GM12878 (cell line): ENCODE measurements at places on chromosomes 7 and 10.

DNA sequence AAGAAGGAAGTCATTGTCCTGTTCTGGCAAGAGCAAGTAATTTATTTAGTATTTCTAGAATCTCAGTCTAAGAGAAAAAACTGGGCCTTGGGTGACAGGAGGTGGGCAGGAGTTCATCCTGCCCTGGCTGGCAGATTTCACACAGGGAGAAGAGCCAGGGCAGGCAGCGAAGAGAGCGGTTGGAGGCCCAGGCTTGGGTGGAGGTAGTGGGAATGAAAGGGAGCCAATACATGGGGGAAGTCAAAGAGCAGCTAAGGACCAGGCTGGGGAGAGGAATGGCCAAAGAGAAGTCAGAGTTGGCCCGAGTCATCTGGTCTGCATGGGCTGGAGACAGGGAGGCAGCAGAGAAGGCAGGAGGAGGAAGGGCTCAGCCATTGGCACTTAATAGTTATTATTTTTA is 51.4 kb downstream of the HECW1 start:
- no peak overlapping the region for H3K27ac ChIP-seq
- peaks cover 7% of the 10 kb centered on the region for H3K4me1 ChIP-seq

DNA sequence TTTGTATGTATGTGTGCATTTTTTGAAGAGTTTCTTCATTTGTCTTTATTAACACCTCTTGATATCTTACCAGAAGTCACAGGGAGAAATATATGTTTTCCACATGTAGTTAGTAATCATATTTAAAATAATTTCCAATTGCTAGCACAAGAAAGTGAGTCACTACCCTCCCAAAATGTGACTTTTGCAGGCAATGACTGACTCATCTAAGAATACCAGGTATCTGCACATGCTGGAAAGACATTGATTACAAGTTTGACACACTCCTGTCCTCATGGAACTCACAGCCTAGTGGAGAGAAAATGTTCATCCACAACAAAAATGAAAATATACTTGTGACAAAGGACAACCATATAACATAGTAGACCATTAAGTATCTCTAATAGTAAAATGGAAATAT is 82.9 kb downstream of the SEMA3D start:
- H3K4me3 ChIP-seq, result no peak overlapping the region
- H3K36me3 ChIP-seq, result no peaks in the 10 kb centered on the region
- no peak overlapping the region for H3K27ac ChIP-seq
- H3K27me3 ChIP-seq, result no peaks in the 10 kb centered on the region

GRCh38 chr7:45689797-45690761 is 115.9 kb downstream of the ADCY1 start:
- peaks cover 4% of the 10 kb centered on the region; the same call in 1 of the 2 replicates for H3K27me3 ChIP-seq
- H3K36me3 ChIP-seq, result no peaks in the 10 kb centered on the region
- no peak overlapping the region for H3K4me3 ChIP-seq
- no peak for DNase-seq

DNA sequence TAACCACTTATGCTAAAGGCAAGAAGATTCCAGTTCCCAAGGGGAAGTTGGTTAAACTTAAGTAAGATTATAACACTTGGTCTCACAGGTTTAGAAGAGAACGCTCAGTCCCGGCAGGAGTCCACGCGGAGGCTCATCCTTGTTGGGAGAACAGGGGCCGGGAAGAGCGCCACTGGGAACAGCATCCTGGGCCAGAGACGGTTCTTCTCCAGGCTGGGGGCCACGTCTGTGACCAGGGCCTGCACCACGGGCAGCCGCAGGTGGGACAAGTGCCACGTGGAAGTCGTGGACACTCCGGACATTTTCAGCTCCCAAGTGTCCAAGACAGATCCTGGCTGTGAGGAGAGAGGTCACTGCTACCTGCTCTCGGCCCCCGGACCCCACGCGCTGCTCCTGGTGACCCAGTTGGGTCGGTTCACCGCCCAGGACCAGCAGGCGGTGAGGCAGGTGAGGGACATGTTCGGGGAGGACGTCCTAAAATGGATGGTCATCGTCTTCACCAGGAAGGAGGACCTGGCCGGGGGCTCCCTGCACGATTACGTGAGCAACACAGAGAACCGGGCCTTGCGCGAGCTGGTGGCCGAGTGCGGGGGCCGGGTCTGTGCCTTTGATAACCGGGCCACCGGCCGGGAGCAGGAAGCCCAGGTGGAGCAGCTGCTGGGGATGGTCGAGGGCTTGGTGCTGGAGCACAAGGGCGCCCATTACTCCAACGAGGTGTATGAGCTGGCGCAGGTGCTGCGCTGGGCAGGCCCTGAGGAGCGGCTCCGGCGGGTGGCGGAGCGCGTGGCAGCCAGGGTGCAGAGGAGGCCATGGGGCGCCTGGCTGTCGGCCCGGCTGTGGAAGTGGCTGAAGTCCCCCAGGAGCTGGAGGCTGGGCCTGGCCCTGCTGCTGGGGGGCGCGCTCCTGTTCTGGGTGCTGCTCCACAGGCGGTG is 3.8 kb downstream of the GIMAP1 start:
- H3K4me3 ChIP-seq, result no peak overlapping the region
- H3K4me1 ChIP-seq, result peaks cover 7% of the 10 kb centered on the region
- no peak for DNase-seq
- H3K36me3 ChIP-seq, result peaks cover 1% of the 10 kb centered on the region; the same call in 1 of the 2 replicates

- no peak overlapping the region for H3K27ac ChIP-seq
- no peak for DNase-seq
- H3K36me3 ChIP-seq, result no peaks in the 10 kb centered on the region
- no peaks in the 10 kb centered on the region for H3K4me1 ChIP-seq
Observed at GRCh38 chr7:44267178-44267577, 58.2 kb downstream of the CAMK2B start.

GRCh38 chr7:87032604-87033339 is 26.7 kb downstream of the ELAPOR2 start:
- no peak overlapping the region for H3K4me3 ChIP-seq
- no peaks in the 10 kb centered on the region for H3K36me3 ChIP-seq

- H3K27ac ChIP-seq, result no peak overlapping the region
- no peaks in the 10 kb centered on the region for H3K27me3 ChIP-seq
- no peaks in the 10 kb centered on the region for H3K4me1 ChIP-seq
- H3K4me3 ChIP-seq, result no peak overlapping the region
- no peak for DNase-seq
- H3K36me3 ChIP-seq, result no peaks in the 10 kb centered on the region
Observed at GRCh38 chr7:12552876-12553275, 17.6 kb upstream of the SCIN start.

GRCh38 chr10:122854648-122855047 is 9.0 kb upstream of the CUZD1 start:
- no peak overlapping the region for H3K4me3 ChIP-seq
- peaks cover 3% of the 10 kb centered on the region for H3K36me3 ChIP-seq
- H3K27me3 ChIP-seq, result no peaks in the 10 kb centered on the region

GRCh38 chr10:16893664-16894063 is 76.4 kb upstream of the RSU1 start:
- no peak for DNase-seq
- no peaks in the 10 kb centered on the region for H3K4me1 ChIP-seq
